ENCODE measurements at places on chromosomes 2 and 18. TPM values are rescaled to one million over a fixed set of nuclear protein-coding genes. Genes with fewer than 3 reads are reported as not detected.

ANKRD23 gene
- 5.8 TPM for total RNA-seq

FSHR gene
- total RNA-seq, result not detected

NCKAP5 gene
- total RNA-seq, result not detected

CAPN14 gene
- total RNA-seq, result 0.39 TPM

All from activated CD4-positive, alpha-beta memory T cell treated with anti-CD3 and anti-CD28 coated beads for 36 hours (primary cell).